ENCODE measurements at places on chromosomes 11 and 22. TPM values are rescaled to one million over a fixed set of nuclear protein-coding genes. Genes with fewer than 3 reads are reported as not detected.

The FAT3 gene
- total RNA-seq, result 56.7 TPM

The TM7SF2 gene
- total RNA-seq, result 9.6 TPM

The TRPC6 gene
- total RNA-seq, result 58.5 TPM

The APOBEC3B gene
- total RNA-seq, result 1.8 TPM

The VSTM5 gene
- 0.74 TPM for total RNA-seq

The POLA2 gene
- 10.3 TPM for total RNA-seq

The CNIH2 gene
- 1.1 TPM for total RNA-seq

The GLYAT gene
- total RNA-seq, result not detected

The PTPRCAP gene
- 1.2 TPM for total RNA-seq

The OOSP4B gene
- total RNA-seq, result not detected

The TAF1D gene
- total RNA-seq, result 220 TPM

The CENPM gene
- 6.2 TPM for total RNA-seq

The PACSIN3 gene
- 14.9 TPM for total RNA-seq

The SEPTIN3 gene
- 1.7 TPM for total RNA-seq

The P2RY2 gene
- total RNA-seq, result 2.3 TPM

The SCN2B gene
- total RNA-seq, result 2.7 TPM

The OR51E2 gene
- total RNA-seq, result 0.63 TPM

The ZW10 gene
- 28.0 TPM for total RNA-seq

The ST14 gene
- 9.5 TPM for total RNA-seq

The GVQW3 gene
- total RNA-seq, result 6.1 TPM

The VPREB3 gene
- total RNA-seq, result not detected

The CDKN1C gene
- 78.6 TPM for total RNA-seq

The KBTBD3 gene
- total RNA-seq, result 20.1 TPM

The SUSD2 gene
- total RNA-seq, result 0.26 TPM
